CD4-positive, alpha-beta T cell treated with Interleukin-10 for 1 hour (primary cell): ENCODE measurements at places on chromosomes 16 and 17.

GRCh38 chr17:80416260-80416939, 1.4 kb downstream of the ENDOV start:
- no peak for DNase-seq

DNA sequence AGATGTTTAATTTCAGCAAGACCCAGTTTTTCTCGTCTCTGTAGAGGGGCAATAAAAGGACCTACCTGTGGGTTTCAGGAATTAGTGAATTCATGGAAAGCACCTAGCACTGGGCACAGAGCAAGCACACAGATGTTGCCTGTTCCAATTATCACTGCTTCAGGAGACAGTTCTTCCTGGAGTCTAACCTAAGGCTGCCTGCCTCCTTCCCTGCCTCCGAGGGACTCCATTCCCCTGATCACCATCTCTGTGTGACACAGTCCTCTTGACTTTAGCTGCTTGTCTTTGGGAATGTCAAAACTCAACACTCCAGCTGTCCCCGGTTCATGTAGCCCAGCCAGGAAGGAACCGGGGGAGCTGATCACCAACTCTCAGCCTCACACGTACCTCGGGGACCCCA, 474.9 kb downstream of the SLC39A11 start:
- no peak for DNase-seq

- no peak for DNase-seq
Measured at GRCh38 chr17:29004081-29004692, 1.6 kb downstream of the SEZ6 start.

DNA sequence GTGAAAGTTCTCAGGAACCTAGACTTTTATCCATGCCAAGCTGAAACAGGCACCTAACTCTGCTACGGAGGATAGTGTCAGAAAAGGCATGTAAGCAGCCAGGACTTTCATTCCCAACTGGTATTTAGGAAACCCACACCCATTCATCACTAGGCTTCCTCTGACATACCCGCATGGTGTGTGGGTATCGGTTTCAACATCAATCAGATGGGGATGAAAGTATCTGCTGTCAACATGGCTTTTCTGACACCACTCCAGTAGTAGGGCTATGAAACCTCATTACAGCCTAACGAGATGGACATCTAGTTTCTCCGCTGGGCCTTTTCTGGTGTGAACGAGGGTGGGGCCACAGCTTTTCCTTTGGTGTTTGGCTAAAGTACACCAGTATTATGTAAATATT, 1178.3 kb downstream of the CDH11 start:
- no peak for DNase-seq

GRCh38 chr17:50428831-50429424, 2.9 kb downstream of the ACSF2 start:
- no peak for DNase-seq

GRCh38 chr17:41689497-41690299, 1.0 kb downstream of the EIF1 start:
- peak; percentile 78 for DNase-seq

- DNase-seq = no peak
Measured at GRCh38 chr17:46977750-46978488, 1.1 kb downstream of the RPRML start.

DNA sequence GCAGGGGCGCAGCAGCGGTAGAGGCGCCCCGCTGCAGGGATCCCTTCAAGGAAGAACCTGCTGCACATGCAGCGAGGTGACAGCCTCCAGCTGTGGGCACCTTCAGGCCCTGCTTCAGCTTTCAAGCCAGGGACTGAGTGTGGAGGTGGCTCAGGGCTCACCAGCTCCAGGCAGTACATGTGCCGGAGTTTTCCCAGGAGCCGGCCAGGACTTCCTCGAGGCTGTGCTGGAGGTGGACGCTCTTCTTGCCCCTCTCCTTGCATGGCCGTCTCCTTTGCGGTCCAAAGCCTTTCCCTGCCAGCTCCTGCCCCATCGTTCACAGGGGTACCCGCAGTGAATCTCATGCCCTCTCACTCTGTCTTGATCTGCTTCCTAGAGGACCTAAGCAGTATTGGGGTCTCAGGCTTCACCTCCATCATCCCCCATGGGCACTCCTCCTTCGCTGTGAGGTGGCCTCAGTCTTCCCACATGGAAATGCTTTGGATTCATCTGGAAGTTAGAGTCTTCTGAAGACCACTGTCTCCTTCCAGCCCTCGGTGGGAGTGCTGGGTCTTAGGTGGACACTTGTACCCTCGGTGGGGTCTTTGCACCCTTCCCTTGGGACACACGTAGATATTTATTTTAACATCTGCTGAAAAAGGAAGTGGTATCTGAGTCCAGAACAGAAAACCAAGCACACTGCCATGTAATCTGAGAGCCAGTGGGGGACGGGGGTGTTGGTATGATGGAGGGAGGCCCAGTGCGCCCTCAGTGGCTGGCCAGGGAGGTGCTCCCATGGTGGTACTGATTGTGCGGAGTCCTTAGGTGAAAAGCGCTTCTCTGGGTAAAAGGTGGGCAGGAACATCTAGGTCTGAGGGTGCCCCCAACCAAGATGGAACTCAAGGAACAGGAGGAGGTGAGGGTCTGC, 7.0 kb downstream of the XYLT2 start:
- no peak for DNase-seq

DNA sequence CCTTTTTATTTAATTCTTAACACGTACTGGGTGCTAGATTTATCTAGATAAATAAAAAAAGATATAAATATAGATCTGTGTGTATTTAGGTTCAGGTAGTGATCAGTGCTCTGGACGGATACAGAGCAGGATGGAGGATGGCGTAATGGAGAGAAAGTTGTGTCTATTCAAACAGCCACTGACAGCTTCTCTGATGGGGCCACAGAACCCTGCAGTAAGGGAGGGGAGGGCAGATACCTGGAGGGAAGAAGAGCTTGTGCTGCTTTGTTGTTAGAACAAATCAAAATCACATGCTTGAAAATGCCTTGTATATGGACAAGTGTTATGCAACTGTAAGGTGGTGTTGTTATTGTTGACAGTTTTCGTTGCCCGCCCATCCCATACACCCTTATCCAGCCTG, 170.2 kb downstream of the UTP18 start:
- DNase-seq = no peak

DNA sequence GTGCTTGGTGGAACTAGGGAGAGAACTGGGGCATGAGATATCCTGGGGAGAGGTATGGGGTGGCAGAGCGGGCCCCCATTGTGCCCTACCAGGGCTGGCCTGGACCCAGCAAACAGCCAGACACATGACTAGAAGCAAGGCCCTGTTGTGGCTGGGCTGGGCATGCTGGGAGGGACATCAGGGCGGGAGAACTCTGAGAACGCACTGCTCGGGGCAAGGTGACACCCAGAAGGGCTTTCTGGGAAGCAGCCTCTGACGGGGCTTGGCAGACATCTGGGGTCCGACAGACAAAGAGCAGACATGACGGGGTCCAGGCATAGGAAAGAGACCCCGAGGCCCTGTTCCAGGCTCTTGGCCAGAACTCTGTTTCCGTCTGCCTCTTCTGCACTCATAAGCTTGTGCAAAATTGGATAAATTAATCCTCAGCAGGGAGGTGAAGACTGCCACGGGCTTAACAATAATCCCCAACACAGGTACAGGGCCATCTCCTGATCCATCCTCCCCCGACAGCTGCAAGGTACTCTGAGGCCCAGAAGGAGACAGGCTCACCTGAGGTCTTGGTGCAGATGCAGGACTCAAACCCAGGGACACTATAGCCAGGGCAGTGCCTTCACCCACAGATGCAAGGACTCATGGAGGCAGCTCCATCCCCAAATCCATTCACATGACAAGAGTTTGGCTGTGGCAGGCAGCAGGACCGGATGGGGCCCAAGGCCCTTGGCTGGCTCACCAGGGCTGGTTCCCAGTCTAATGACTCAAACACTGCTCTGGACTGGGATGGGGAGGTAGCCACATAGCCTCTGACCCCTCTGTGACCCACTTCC, 5.4 kb downstream of the SREBF1 start:
- DNase-seq = no peak

DNA sequence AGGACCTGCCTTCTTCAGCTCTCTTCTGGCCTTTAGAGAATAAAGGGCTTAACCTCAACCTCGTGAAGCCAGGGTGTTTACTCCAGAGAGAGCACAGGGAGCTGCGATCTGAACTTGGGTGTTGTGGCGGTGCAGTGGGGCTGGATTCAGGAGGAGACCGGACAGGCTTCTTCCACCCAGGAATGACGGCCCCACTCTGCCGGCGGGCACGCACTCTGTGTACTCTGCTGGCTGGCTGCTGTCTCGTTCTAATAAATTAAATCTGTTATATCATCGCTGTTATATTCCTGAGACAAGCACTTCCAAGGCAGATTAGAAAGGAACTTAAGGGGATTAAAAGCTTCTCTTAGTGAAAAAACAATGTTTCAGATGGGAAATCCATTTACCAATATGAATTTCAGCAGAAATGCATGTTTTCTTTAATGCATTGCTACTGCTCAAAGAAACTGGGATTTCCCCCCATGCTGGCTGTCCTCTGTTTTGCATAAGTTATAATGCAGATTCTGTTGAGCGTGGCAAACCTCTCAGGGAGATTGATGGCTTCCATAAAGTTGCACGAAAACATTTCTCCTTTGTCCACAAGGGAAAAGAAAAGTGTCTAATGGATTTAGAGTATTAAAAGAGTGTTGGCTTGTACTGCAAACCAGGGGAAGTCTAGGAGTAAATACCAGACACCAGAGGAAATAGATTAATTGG, 168.6 kb upstream of the IRX3 start:
- no peak for DNase-seq

- DNase-seq = no peak
Measured at GRCh38 chr17:28906706-28907438, 4.0 kb upstream of the DHRS13 start.
